Stimulated activated CD8-positive, alpha-beta memory T cell treated with anti-CD3 and anti-CD28 coated beads, Interleukin-4, amount 100 ng/mL, for 1 hour (primary cell): ENCODE measurements at places on chromosomes 5 and 9.

DNA sequence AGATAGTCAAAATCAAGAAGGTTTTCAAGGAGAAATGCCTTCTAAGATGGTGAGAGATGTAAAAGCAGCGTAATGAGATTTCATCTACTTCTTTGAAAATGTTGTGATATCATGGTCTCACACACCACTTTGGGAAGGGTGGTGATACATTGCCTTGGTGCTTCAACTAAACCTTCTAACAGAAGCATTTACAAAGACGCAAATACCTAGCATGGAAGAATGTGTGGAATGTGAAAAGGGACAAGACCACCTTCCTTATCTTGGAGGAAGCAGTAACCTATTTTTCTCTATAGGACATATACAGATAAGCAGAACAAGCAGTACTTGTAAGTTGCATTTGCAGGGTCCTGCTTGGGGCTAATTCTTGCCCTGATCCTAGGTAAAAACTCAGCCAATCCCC lies 38.8 kb downstream of the PCA3 start:
- no peak for DNase-seq

- no peak for DNase-seq
These were observed 15.0 kb upstream of the TEX48 start for GRCh38 chr9:114696814-114697544.

- no peak for DNase-seq
These were observed 198.2 kb downstream of the KIF4B start for GRCh38 chr5:155211764-155212163.

- DNase-seq, result no peak
These were observed 73.2 kb downstream of the ACER2 start for GRCh38 chr9:19481971-19482404.

GRCh38 chr5:150895431-150896428 lies 9.1 kb downstream of the ZNF300 start:
- no peak for DNase-seq

DNA sequence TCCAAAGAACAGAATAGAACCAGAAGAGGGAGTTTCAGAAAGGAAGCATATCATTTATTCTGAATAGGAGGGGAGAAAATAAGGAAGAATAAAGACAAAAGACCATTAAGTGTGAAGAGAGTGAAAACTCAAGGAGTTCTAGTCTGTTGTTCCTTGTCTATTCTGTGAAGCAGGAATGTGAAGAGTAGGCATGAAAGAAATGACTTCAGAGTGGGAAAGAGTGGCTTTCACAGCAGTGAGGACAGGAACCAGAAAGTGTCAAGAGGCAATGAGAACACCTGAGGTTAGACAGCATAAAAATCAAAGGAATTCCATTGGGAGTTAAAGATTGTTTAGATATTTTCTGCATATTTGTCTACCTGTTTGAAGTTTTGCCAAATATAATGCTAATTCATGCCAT lies 768.8 kb upstream of the GRAMD2B start:
- DNase-seq, result no peak

DNA sequence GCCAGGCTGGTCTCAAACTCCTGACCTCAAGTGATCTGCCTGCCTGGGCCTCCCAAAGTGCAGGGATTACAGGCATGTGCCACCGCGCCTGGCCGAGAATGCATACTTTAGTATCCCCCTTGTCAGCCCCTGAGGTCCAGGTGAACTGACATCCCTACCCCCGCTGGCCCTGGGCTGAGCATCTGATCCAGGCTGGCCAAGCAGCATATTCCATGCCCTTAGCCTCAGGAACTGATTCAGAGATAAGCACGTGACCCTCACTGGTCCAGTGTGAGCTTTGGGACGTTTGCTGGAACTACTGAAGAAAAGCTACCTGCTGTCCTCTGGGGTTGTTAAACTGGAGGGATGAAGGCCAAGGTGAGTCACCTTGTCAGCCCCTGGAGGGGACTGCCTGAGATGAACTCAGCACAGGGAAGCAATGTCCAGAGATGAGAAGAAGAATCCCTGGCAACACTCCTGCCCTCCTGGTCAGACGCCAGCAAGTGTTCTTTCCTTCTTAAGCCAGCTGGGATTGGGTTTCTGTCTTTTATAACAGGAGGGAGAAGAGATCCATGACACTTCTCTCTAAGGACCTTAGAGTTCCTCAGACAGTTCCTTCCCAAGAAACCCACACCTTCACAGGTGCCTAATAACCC lies 59.1 kb upstream of the FBXW11 start:
- DNase-seq, result no peak

DNA sequence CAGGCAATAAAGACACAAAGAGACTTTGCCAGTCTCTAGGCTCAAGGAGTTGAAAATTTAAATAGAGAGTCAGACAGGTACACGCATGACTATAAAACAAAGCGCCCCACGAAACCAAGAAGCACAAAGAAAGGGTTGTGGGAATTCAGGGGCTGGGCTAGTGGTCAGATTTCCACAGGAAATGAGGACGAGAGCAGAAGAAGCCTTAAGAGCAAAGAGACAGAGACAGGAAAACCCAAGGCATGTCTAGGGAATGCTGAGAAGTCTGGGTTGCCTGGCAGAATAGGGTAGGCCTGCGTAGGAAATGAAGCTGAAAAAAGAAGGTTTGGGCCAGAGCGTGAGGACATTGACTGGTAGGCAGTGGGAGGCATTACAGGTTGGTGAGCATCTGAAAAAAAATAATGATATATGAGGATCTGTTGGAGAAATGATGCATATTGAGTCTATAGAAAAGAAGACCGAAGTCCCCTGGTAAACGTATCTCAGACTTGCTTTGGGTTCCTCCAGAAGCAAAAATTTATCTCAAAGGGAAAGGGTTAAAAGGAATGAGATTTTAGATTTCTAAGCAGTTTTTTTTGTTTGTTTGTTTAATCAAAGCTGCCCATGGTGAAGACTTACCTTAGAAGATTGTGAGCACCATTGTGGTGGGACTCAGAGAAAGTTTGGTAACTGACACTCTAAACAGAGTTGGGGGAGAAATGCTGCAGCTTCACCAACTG lies 51.8 kb downstream of the SLC1A3 start:
- no peak for DNase-seq

GRCh38 chr5:130323804-130324454 lies 419.7 kb downstream of the CHSY3 start:
- DNase-seq, result no peak

GRCh38 chr5:95778713-95779436 lies 43.7 kb downstream of the GLRX start:
- no peak for DNase-seq

- DNase-seq, result no peak
These were observed at the start of gene ADAMTSL1 for GRCh38 chr9:18473652-18474279. ADAMTSL1 (plus strand) TSS chr9:18474153; CDS start chr9:18474233, 80 bp downstream.

- no peak for DNase-seq
These were observed 1581.8 kb upstream of the WWC1 start for GRCh38 chr5:166709691-166710090.

GRCh38 chr5:141521244-141521781 lies 32.4 kb downstream of the PCDHGC5 start:
- no peak for DNase-seq

DNA sequence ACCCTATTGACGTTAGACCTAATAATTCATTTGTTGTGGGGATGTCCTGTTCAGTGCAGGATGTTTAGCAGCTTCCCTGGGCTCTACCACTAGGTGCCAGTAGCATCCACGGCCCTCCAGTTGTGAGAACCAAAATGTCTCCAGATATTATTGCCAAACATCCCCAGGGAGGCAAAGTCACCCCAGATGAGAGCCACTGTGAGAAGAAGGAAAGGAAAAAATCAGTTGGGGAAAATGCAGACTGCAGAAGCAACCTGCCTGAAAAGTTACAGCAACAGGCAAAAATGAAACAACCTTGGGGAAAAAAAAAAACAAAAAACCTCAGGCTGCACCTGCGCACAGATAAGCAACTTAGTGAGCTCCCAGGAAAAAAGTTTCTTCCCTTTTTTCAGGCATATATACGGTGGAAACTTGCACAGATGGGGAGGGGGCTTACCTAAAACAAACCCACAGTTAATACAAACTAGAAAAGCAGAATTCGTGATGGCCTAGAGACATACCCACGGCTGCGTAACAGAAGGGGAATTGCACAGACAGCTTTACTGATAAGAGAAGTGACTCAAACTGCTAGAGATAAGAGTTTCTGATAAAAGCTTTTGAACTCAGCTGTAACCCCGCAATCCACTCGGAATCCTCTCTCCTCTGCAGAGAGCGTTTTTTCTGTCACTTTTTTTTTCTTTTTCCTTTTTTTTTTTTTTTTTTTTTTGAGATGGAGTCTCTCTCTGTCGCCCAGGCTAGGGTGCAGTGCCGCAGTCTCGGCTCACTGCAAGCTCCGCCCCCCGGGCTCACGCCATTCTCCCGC lies 29.8 kb upstream of the FBP1 start:
- DNase-seq, result no peak

- no peak for DNase-seq
These were observed 67.1 kb downstream of the ADAMTS12 start for GRCh38 chr5:33824516-33825195.

- no peak for DNase-seq
These were observed 87.3 kb upstream of the PCSK5 start for GRCh38 chr9:75803130-75803529.

GRCh38 chr9:127923771-127924170 lies 6.8 kb downstream of the PIP5KL1 start:
- DNase-seq, result no peak

- DNase-seq, result no peak
These were observed 13.0 kb downstream of the ERAP1 start for GRCh38 chr5:96794757-96795156.

DNA sequence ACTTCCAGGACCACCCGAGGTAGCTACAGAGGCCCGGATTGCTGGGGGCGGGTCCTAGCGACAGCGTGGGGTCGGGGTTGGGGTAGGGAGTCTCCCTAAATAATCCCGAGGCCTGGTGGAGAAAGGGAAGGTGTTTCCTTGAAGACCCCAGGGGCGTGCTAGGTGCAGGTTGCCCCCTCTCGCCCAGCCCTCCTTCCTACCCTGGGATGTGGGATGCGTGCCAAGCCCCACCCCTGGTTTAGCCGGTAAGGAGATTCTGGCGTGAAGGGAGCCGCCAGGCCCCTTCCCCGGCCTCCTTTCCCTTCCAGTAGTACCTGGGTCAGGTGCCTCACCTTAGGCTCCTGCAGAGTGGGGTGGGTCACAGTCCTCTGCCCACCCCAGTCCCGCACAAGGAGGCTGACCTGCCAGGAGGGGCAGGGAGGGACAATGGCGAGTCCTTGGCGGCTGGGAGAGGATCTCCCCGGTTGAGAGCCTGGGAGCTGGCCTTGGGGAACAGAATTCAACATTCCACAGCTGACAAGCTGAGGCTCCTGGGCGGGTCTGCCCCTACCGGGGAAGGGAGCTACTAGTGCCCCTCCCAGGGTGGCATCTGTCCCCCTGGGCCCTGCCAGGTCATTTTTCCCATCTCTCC lies 674 bp downstream of the TSPAN17 start:
- no peak for DNase-seq

DNA sequence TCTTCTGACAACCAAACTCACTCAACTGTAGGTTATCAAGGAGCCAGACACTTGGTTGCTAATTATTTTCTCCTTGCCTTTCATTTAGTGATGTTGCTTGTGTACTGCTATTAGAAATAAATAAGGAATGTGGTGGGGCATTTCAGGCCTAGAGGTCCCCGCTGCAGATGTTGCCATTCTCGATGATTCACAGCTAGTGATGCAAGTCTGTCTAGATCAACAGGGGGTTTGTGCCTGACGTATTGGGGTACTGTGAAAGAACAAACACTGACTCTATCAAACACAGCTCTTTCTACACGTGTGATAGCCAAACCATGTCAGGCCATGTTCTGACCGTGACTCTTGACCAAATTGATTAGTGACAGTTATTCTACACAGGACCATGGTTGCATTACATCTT lies 144.7 kb downstream of the OSTF1 start:
- DNase-seq, result no peak

- DNase-seq, result no peak
These were observed 61.9 kb downstream of the COL15A1 start for GRCh38 chr9:99005651-99006050.

DNA sequence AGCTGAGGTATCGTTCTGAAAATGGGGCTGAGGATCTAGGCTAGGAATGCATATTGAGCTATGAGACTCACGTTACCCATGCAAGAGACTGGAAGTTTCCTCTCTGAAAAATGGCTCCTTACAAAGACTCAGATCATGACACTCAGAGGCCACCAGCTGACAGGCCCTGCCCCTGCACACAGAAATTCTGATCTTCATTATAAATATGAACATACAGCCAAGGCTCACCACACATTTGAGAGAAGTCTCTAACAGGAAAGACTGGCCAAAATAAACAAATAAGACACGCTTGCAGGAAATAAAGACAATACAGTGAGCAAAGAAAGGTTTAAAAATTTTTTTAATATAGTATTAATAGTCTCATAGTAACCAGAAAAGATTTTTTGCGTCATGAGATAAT lies 365.9 kb downstream of the NFIB start:
- DNase-seq, result no peak

DNA sequence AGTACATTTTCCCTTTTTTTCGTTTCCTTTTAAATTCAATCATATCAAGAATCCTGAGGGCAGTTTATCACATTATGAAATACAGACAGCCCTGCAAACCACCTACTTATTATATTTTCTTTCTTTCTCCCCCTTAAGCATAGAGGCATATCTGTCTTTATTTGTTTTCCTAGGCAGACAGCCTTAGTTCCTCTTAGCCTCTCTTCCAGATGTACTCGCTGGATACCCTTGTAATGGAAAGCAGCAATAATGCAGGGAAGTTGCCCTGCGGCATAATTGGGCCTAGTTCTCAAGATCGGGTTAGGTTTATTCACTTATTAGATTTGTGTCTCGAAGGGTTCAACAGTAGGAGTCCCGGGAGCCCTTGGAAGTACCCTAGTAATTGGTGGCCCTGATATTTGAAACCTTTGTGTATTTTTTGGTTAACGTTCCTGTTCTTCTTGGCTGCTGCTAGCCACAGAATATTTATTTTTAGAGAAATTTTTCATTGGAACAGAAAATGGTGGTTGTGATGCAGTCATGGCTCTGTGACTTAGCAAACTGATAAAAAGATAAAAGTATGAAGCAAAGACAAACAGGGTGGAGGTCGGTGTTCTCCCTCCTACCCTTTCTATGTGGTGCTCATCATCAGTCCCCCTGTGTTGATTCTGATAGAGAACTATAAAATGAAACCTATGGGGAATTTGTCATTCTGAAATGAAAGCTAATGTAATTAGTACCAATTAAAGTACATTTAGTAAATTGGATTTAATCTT lies 6.4 kb downstream of the TLE4 start:
- no peak for DNase-seq

DNA sequence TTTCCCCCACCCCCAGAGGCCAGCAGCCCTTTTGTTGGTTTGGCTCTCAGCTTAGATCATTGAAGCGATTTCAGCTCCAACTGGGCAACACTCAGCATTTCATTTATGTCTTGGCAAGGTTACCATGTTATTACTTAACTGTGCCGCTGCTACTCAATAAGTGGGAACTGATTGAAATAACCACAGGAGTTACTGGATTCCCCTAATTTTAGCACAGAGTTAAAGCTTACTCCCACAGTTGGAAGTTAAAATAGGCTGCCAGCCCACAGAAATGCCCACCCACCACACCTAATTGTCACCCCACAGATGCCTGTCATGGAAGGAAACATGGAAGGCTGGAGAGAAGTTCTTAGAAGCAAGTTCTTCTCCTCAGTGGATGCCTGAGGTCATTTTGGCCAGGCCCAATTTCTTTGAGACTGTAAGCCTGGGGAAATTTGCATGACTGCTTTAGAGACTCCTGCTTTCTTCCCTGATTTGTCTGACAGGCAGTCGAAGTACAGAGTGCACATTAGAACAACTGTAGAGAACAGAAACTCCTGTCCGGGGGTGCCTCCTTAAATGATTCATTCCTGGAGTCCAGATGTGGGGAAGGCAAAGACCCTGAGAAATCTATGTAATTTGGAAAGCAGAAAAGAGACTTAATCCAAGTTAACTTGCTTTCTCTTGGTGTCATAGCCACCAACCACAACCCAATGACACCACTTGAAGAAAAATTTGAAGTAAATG lies 370.0 kb downstream of the ZSWIM6 start:
- no peak for DNase-seq
